Posterior vena cava (tissue), 2 donors: ENCODE measurements at places on chromosomes 1 and 21. TPM values are rescaled to one million over a fixed set of nuclear protein-coding genes. Genes with fewer than 3 reads are reported as not detected.

DNA sequence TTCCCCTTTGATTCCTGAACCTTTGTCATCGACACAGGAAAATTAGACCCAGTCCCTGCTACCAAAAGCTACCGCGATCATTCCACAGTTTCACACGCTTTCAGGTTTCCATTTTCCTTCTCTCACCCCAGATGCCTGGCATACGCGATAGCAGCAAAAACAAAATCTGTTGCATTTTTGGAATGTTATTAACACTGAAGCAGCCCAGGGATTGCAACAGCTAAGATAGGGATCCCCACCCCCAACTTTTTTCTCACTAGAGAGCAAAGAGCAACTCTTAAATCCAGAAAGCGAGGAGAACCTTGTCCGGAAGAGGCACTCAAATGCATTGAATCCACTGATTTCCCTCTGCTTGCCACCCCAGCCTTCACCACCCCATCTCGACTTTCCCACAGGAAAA, 8.9 kb downstream of the OVAAL start:
- no peak for DNase-seq

GRCh38 chr1:3352299-3352951, 102.0 kb upstream of the ARHGEF16 start:
- peak; percentile 91 for DNase-seq

DNA sequence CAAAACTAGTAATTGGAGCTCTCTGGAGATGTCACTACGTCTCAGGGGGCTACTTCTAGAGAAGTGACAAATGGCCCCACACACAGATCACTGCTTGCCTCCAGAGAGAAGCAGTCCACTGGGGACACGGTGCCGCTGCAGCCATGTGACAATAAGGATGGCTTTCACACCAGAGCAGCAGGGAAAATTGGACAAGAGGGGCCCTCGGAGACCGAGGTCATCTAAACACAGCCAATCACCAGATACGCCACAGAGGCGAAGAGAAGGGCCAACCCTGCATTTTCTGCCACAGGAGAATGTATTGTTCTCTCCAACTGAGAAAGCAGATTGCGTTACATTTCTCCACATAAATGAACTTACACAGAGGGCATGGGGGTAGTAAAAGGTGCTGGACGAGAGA, 51.2 kb upstream of the TIAM1 start:
- no peak for DNase-seq

GRCh38 chr1:24118410-24119242, 6.7 kb upstream of the MYOM3 start:
- DNase-seq: peak; percentile 45

- DNase-seq: no peak
Measured at GRCh38 chr1:146007489-146008133, 11.2 kb upstream of the TXNIP start.

GRCh38 chr1:77888781-77889642, 588 bp downstream of the NEXN start:
- DNase-seq: peak; percentile 82

GRCh38 chr21:16588433-16588860, 858.7 kb downstream of the USP25 start:
- DNase-seq: peak; percentile 86

- peak; percentile 91 for DNase-seq
Measured at GRCh38 chr1:112706505-112707220, at the start of gene RHOC. Gene RHOC (minus strand): TSS chr1:112707127. CDS start chr1:112703799, 3,328 bp downstream.

The HES3 gene
- not detected for total RNA-seq

The ZNF124 gene
- total RNA-seq: 15.5 TPM

- no peak for DNase-seq
Measured at GRCh38 chr1:4730078-4730477, 75.7 kb downstream of the AJAP1 start.

The SH3GLB1 gene
- 129 TPM for total RNA-seq

The OLFML2B gene
- 30.8 TPM for total RNA-seq

- no peak for DNase-seq
Measured at GRCh38 chr1:91854852-91855534, 31.0 kb downstream of the TGFBR3 start.

The PTPRC gene
- 41.7 TPM for total RNA-seq

- no peak for DNase-seq
Measured at GRCh38 chr1:232999956-233000625, 49.7 kb downstream of the NTPCR start.

The WDTC1 gene
- 22.6 TPM for total RNA-seq

DNA sequence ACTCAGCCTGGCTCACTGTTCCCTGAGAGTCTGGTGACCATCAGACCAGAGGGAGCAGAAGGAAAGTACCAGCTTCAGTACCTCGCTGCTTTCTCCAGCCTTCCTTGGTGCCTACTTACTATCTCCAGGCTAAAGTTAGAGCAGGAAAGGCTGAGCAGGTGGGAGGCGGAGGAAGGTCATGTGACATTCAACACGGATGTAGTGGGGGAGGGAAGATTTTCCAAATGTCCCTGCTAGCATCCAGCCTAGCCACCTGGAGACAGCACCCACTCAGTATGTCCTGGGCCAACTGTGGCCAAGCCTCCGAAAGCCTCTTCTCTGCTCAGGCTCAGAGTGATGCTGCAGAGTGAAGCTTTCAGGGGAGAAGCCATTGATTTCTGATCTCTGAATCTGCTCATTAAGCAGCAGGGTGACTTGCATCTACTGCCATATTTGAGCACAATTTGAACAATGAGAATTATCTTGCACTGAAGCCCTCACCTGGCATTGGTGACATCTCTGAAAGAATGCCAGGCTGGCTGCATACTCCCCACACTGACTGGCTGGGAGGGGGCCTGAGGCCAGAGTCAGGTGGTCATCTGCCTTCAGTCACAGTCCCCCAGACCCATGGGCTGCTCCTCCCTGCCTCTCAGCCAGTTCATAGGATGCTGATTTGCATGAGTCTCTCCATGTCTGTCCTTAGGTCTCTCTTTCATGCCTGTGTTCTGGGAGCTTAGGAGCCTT, 86.2 kb downstream of the KCND3 start:
- no peak for DNase-seq

GRCh38 chr1:44553771-44554170, 120.5 kb downstream of the TMEM53 start:
- DNase-seq: no peak

The HES2 gene
- total RNA-seq: not detected

DNA sequence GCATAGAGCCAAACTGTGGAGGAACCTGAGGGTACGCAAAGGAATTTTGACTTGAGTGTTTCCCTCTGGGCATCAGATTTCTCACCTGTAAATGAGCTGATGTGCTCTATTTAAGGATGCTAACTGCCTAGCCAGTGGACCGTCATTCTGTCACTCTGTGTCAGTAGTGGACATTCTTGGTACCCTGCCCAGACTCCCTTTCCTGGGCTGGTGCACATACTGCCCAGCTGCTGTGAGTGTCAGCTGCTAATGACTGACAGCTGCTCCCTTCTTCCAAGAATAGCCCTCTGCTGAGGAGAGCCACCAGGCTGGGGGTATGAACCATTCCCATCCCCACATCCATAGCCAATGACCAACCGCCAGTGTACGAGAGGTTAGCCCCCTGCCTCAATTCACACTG, 193.1 kb upstream of the DAB1 start:
- no peak for DNase-seq

DNA sequence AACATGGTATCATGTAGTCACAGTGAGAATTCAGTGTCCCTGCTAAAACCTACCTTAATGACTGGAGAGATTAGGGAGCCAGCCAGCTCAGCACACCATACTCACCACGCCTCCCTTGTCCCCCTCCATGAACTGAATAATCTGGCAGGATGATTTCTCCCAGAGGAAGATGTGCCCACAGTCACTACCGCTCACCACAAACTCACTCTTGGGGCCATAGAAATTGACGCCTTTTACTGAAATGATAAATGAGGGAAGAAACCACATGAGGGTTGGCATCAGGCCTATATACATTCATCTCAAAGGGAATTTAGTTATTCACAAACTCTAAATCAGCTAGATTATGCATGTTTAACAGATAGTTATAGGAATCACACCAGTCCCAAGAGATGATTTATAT, 17.4 kb downstream of the PEA15 start:
- DNase-seq: no peak

GRCh38 chr1:76267631-76268030, 193.1 kb downstream of the ST6GALNAC3 start:
- DNase-seq: no peak

DNA sequence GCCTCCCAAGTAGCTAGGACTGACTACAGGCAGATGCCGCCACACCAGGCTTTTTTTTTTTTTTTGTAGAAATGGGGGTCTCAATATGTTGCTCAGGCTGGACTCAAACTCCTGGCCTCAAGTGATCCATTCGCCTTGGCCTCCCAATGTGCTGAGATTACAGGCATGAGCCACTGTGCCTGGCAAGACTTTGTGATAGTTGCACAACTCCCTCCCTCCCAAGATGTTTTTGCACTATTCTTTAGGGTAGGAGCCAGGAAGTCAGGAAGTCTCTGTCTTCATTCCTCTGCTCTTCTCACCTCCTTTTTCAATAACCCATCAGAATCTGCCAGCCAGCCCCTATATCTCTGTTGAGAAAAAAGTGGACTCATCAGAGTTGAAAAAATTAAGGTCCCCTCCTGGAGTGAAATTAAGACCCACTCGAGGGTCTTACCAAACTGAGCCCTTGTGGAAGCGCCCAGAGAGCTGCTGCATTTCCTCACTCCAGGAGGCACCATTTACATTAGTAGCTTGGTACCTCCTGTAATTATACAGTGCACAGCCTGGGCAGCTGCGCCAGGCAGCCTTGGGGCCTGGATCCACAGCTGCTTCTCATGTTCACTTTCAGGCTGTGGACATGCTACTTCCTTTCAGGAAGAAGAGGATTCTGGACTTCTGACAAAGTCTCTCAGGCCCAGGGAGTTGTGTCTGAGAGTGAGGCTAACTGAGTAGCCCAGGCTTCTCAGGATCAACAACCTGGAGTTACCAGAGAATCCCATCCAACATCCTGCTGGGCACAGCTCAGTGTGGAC, 24.0 kb downstream of the TCEA3 start:
- DNase-seq: no peak

The LRRC3 gene
- 1.8 TPM for total RNA-seq

DNA sequence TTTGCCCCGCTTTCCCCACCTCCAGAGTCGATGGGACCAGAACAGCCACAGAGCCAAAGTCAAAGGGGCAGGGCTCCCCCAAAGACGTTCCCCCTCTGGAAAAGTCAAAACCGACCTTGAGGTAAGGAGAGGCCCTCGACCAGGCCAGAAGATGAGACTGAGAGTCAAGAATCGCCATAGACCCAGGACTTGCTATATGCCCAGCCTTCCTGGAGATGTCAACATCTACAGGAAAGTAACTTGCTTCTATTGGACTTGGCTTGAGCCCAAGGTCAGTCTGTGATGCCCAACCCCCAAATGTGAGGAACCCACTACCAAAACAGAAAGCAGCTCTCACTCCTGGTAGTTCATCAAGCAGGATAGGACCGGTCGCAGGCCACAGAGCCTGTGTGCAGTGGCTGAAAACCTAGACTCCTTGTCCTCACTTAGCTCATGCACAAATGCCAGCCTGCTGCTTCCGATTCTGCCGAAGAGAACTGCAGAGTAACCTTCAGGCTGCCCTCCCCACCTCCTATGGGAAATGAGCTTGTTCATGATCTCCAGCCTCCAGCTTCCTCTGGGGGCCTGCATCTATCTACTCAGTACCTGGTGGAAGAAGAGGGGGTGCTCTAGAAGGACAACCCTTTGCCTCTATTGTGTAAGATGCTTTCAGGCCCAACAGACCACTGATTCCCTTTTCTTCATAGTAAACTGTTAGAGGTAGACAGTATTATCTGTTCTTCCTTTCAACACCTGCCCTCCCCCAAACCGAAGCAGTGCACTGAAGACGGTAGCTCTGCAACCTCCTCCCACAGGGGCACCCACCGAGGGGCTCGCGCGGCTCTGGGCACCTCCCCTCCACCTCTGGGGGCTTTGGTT, 1.4 kb downstream of the ACOT7 start:
- DNase-seq: no peak

The ZC3H12A gene
- 7.7 TPM for total RNA-seq

The AMY1C gene
- total RNA-seq: not detected

The EGLN1 gene
- total RNA-seq: 33.1 TPM

GRCh38 chr1:61353797-61354406, 271.5 kb downstream of the NFIA start:
- DNase-seq: no peak

The SCP2 gene
- total RNA-seq: 137 TPM

DNA sequence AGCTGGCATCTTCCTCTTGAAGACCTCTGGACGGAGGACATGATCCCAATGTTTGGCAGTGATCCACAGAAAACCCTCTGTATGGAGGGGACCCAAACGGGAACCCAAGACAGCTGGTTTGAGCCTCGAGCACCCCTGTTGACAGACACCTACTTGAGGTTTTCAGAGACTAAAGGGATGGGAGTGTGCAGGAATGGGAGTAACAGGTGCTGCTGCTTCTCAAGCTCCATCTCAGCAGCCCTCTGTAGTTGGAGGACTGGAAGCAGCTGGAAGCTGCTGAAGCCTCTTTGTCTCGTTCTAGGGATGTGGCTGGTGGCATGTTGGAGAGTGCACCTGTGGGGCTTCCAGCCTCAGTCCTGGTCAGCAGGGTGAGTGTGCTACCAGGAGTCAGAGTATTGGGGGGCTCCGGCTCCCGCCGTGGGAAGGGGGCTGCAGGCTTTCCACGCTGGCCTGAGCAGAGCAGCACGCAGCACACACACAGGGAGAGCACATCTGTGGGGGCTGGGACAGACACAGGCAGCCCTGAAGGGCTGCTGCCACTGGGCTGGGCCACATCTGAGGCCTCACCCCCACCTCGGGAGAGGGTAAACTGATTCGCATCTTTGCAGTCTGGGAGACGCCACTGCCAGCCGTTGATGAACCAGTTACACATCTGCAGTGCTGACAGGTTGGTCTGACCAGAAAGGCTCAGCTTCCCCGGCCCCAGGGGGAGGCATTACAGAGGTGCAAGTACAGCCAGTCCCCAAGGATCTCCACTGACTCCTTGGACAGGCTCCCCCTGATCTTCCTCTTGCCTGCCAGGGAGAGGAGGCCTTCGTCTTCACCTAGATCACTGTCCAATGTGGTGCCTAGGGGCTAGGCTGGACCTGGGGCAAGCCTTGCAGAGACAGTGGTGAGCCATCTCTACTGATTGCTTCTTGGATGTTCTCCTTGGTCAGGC, 56.6 kb downstream of the ADSS2 start:
- no peak for DNase-seq

The CELA3A gene
- total RNA-seq: 7.6 TPM

The KRTAP10-3 gene
- not detected for total RNA-seq

DNA sequence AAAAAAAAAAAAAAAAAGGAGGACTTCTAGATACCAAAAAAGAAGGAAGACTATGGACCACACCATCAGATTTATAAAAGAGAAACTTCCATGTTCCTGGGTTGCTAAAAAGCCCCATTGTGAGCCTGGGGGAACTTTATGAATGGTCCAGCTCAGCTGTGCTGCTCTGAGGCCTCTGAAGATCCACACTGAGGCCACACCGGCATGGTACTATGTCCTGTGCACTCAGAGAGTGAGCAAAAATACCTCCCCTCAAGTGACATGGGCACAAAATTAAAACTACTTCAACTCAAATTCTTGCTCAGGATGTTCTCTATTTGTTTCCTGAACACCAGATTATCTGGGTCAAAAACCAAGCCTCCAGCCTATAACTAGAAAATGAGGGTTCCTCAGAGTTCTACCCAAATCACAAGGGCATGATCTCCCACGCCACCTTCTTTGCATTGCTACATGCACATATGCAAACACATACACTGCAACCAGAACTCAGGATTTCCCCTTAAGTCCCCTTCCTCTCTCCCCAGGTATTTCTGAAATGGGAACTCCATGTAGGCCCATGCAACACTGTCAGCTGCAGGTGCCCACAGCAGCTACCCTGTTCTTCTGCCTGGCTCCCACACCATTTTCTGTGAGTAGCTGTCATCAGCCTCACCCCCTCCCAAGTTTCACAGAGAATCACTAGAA, 94.4 kb downstream of the SH3GLB1 start:
- no peak for DNase-seq

The FCN3 gene
- total RNA-seq: 10.4 TPM

The COA7 gene
- 14.1 TPM for total RNA-seq

The ACTN2 gene
- 3.7 TPM for total RNA-seq

- no peak for DNase-seq
Measured at GRCh38 chr1:28973596-28974421, 59.4 kb downstream of the EPB41 start.
